ENCODE measurements at places on chromosomes 2 and 18. TPM values are rescaled to one million over a fixed set of nuclear protein-coding genes. Genes with fewer than 3 reads are reported as not detected.

Gene CEBPZ
- 72.2 TPM for total RNA-seq

Gene MAP2
- 0.94 TPM for total RNA-seq

DNA sequence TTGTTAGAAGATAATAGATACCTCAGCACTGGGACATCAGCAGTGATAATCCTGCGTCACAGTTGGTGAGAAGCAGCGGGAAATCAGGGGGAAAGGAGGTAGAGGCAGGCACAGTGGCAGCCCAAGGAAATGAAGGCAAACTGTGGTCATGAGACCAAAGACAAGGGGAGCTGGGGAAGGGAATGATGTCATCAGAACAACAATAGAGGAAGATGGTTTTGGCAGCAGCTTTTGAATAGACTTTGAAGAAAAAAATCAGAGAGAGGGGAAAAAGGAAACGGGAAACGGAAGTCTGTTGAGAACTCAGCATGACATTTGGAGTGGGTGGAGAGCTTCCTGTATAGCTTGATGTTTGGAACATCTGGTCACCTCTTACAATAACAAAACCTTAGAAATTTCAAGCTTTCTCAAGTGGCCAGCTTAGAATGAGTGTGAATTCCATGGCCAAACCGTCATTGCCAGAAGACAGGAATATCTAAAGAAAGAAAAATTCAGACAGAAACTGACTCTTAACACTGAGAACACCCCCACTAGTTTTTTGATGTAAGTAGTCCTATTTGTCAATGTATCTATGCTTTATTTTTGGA is 18.4 kb upstream of the YES1 start:
- no peak for DNase-seq
- H3K4me1 ChIP-seq = peaks cover 20% of the 10 kb centered on the region

DNA sequence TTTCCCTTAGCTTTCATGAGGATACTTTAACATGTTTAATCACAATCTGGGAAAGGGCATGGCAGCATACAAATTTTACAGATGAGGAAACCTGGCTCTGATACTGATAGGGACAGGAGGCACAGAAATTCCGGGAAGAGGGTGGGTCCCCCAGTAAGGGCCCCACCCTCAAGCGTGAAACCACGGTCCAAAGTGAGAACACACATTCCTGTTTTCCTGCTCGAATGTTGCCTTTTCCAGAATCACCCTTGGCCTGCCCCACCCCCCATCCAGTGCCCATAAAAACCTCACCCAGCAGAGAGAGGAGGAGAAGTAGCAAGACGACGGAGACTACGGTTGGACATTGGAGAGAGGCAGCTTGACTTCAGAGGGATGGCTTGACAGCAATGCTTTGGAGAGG is 98.2 kb downstream of the HIBCH start:
- no peak for DNase-seq
- no peaks in the 10 kb centered on the region for H3K36me3 ChIP-seq
- H3K27me3 ChIP-seq = no peaks in the 10 kb centered on the region
- peaks cover under 1% of the 10 kb centered on the region for H3K4me1 ChIP-seq
- no peak overlapping the region for H3K27ac ChIP-seq

- H3K4me3 ChIP-seq = no peak overlapping the region
- H3K27me3 ChIP-seq = peaks cover 36% of the 10 kb centered on the region
- H3K4me1 ChIP-seq = peaks cover 6% of the 10 kb centered on the region
- H3K36me3 ChIP-seq = peaks cover 3% of the 10 kb centered on the region
- no peak overlapping the region for H3K27ac ChIP-seq
These were observed 28.3 kb downstream of the REEP1 start for GRCh38 chr2:86308984-86309695.

- no peaks in the 10 kb centered on the region for H3K27me3 ChIP-seq
- H3K36me3 ChIP-seq = peaks cover 2% of the 10 kb centered on the region
- no peak overlapping the region for H3K27ac ChIP-seq
These were observed 251.3 kb upstream of the EPAS1 start for GRCh38 chr2:46045888-46046287.

Gene TWIST2
- total RNA-seq = not detected

Gene POTEE
- not detected for total RNA-seq

GRCh38 chr2:406231-406630 is 118.3 kb upstream of the ALKAL2 start:
- no peaks in the 10 kb centered on the region for H3K36me3 ChIP-seq
- H3K4me3 ChIP-seq = no peak overlapping the region
- DNase-seq = no peak

GRCh38 chr2:9965119-9965822 is 13.8 kb downstream of the GRHL1 start:
- H3K27me3 ChIP-seq = peaks cover 5% of the 10 kb centered on the region
- H3K4me1 ChIP-seq = peaks cover 10% of the 10 kb centered on the region
- no peak overlapping the region for H3K27ac ChIP-seq
- H3K36me3 ChIP-seq = peaks cover 2% of the 10 kb centered on the region
- H3K4me3 ChIP-seq = peak overlapping the region; percentile 73
- DNase-seq = no peak

DNA sequence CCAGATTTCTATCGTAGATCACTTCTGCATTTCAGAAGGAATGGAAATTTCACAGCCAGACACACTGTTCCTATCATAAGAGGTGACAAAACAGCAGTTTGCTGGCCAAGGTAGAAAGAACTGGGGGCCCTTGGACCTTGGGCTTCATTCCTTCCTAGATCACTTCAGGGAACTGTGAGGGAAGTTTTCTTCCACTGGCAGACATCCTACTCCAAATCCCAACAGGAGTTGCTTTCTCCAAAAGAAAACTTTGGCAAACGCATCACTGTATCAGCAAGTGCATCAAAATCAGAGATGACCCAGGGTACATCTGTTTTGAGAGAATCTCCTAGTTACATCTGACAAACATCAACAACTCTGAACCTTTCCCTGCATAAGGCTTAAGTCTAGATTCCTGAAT is 348.4 kb upstream of the KLHL29 start:
- no peak for DNase-seq
- H3K4me3 ChIP-seq = no peak overlapping the region
- no peaks in the 10 kb centered on the region for H3K36me3 ChIP-seq
- H3K27me3 ChIP-seq = peaks cover 8% of the 10 kb centered on the region
- no peak overlapping the region for H3K27ac ChIP-seq

Gene NIF3L1
- 6.9 TPM for total RNA-seq

Gene CYP1B1
- total RNA-seq = 0.44 TPM

DNA sequence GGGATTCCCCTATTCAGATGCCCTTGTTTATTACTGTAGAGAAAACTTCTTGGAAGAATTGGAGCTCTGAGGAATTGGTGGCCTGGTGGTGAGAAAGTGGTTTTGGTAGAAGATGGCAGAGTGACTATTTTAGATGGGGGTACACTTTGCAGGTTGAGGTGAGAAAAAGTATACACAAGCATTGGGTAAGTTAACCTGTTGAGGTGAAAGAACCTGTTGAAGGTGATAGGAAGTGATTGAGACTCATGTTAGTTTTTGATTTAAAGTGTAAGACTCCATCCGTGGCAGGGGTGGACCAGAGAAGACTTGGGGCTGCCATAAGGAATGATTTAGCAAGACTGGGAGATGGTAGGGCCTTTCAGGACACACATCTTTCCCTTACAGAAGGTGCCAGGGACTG is 3.1 kb downstream of the CCT7 start:
- no peak for DNase-seq
- peak overlapping the region; percentile 95 for H3K27ac ChIP-seq
- H3K4me3 ChIP-seq = peak overlapping the region; percentile 51
- peaks cover 5% of the 10 kb centered on the region for H3K36me3 ChIP-seq
- H3K27me3 ChIP-seq = no peaks in the 10 kb centered on the region
- peaks cover 36% of the 10 kb centered on the region for H3K4me1 ChIP-seq

DNA sequence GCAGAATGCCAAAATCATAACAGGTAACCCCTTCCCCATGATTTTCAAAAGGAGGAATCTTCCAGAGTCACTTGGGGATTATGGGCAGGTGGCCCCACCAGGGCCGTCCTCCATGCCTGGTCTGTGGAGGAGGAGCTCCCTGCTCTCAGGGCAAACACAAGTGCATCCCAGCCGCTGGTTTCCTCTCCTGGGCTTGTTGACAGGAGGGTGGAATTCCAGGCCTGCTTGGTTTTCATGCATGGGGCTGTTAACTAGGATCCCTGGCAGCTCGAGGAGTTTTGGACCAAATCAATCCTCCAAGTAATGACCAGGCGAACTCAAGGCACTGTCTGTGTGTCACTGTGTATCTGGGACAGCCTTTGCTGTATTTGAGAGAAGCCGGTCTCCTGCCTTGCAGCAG is 45.3 kb downstream of the FOSL2 start:
- no peak overlapping the region for H3K27ac ChIP-seq
- peaks cover 4% of the 10 kb centered on the region for H3K36me3 ChIP-seq
- H3K4me1 ChIP-seq = peaks cover 2% of the 10 kb centered on the region
- H3K4me3 ChIP-seq = no peak overlapping the region

Gene SNTG2
- 2.0 TPM for total RNA-seq

Gene DLX1
- not detected for total RNA-seq

DNA sequence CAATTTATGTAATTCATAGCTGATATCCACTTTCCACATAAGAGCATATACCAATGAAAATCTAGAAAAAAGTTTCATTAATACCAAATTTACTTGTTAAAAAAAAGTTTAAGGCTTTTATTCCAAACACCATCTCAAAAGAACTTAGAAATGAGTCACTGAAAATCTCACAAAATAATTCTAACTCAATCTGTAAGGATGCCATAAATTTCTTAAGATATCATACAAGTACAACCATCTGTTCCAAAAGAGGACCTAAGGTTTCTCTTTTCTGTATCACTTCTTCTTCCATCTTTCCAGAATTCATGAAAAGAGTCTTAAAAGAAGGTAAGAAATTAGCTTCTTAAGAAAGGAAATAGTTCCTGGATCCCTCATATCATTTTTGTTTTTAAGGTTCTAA is 60.4 kb downstream of the TRIP12 start:
- no peaks in the 10 kb centered on the region for H3K27me3 ChIP-seq
- peaks cover 8% of the 10 kb centered on the region for H3K36me3 ChIP-seq
- H3K27ac ChIP-seq = no peak overlapping the region
- DNase-seq = no peak
- H3K4me1 ChIP-seq = peaks cover 20% of the 10 kb centered on the region
- no peak overlapping the region for H3K4me3 ChIP-seq

DNA sequence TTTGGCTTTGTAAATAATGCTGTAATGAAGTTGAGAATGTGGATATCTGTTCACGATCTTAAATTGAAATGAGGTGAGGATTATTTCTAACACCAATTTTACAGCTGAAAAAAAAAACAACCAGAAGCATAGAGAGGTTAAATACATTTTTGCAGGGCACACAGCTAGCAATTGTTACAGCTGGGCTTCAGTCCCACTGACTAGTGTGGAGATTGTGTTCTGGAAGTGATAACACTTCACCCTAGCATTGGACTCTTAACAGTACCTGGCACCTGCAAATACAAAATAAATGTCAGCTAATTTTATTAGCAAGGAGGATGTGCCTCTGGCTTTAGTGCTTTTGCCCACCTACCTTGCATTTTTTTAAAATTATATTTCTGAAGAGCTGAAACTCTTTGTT is 28.8 kb downstream of the CAVIN2 start:
- no peak for DNase-seq
- H3K4me3 ChIP-seq = no peak overlapping the region
- no peaks in the 10 kb centered on the region for H3K36me3 ChIP-seq

All from T-helper 17 cell (primary cell).